ENCODE measurements at places on chromosomes 5 and 9.

DNA sequence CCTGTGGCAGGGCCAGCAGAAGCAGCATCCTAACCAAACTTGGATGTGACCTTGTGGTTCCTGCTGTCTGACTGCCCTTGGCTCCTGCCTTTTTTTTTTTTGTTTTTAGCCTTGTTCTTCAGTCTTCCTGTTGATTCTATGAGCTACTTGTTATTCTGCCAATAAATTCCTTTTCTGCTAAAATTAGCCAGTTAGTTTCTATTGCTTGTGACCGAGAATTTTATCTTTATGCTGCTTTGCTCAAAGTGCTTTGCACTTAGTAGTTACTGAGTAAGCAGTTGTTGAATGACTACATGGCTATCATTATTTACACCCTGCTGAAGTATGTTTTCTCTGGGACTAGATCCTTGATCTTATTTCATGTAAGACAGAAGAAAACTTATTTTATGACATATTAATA, 20.8 kb upstream of the ATG10 start:
- DNase-seq = peak; percentile 16

- peak; percentile 21 for DNase-seq
Observed at GRCh38 chr5:55569513-55569865, 34.7 kb upstream of the PLPP1 start.

DNA sequence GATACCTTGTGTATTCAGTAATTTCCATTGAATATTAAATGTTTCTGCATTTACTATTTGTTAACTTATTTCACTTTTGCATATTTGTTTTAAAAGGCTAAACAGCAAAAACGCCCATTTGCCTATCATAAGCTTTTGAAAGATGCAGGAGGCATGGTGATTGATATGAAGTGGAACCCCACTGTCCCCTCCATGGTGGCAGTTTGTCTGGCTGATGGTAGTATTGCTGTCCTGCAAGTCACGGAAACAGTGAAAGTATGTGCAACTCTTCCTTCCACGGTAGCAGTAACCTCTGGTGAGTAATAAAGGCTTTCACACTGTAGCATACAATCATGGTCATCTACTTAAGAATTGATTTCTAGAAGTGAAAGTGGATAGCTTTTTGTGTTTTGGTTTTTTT, 3.8 kb downstream of the NUP214 start:
- DNase-seq = no peak

DNA sequence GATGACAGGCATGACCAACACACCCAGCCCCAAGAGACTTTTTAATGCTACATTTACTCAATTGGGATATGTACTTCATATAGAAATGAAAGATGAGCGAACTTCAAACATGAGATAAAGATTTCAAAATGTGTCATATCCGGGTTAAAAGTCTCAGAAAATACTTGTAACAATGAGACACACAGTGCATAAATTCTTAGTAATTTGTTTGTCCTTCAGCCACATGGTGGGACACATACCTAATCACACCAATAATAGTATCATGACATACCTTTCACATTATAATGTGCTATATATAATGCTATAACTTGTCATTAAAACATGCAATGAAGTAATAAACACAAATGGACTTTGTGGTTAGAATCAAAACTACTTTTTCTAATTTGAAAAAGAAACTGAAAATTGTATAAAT, 204.7 kb upstream of the RFX3 start:
- no peak for DNase-seq

DNA sequence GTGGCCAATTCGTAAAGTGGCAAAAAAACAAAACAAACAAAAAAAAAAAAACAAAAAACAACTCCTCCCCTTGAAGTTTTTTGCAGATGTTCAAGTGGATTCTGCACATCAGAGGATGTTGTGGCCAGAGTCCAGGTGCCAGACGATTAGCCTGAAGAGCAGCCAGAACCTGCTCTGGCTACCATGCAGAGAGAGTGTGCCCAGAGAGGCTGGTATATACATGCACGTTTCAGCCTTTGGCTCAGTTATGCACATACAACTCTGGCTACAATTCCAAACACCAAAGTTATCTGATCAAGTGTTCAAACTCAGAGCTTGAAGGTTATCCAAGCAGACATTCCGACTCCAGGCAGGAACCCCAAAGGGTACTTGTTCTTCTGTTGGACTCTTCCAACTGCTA, 34.7 kb downstream of the GGTA1 start:
- DNase-seq = no peak

GRCh38 chr5:33892620-33893137, 889 bp upstream of the ADAMTS12 start:
- peak; percentile 72 for DNase-seq

Measured in muscle of leg (tissue), 16 donors.